ENCODE measurements at places on chromosomes 13 and 19.

- DNase-seq = no peak
These were observed 9.6 kb upstream of the PRKD2 start for GRCh38 chr19:46726551-46726950.

GRCh38 chr19:43148233-43148632 is 38.1 kb downstream of the PSG5 start:
- DNase-seq = no peak

GRCh38 chr19:57559008-57559403 is 657 bp downstream of the ZNF550 start:
- no peak for DNase-seq

DNA sequence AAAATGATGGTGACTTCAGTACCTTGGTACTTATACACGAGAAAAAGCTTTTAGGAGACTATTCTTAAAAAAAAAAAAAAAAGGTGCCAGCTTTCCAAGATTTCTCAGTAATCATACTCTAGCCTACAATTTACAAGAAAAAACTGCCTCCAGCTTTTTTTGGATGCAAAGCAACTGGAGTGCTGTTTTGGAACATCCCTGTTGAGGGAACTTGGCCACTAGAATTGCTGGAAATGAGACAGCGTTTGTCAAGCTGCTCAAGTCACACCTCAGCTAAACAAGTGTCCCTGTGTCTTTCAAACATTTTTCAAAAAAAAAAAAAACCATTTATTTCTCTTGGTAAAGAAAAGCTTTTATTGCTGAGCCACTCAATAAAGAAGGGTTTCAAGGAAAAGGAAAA is 413.1 kb upstream of the ARGLU1 start:
- no peak for DNase-seq

DNA sequence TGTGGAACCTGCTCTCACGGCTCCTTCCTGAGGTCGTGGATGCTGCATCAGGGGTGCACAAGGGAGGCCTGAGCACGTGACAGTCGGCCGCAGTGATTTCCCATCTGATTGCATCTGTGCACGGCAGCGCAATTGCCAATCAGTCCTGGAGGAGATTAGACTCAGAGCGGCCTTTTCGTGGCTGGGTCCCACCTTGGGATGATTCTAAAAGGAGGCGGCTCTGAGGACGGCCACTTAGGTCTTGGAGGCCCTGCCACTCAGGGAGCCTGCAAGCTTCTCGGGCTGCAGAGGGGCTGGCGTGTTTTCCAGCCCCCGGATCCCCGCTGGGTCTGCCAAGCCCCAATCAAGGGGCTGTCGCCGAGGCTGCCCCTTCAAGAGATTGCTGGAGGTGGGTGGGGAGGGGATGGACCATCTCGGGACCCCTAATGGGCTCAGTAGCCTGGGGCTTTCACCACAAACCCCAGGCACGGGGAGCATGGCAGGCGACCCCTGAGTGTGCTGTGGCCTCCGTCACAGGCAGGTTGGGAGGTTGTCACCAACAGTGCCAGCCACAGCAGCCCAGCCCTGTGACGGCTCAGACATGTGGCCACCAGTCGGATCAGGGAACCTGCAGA is 51.6 kb downstream of the SOX1 start:
- no peak for DNase-seq

DNA sequence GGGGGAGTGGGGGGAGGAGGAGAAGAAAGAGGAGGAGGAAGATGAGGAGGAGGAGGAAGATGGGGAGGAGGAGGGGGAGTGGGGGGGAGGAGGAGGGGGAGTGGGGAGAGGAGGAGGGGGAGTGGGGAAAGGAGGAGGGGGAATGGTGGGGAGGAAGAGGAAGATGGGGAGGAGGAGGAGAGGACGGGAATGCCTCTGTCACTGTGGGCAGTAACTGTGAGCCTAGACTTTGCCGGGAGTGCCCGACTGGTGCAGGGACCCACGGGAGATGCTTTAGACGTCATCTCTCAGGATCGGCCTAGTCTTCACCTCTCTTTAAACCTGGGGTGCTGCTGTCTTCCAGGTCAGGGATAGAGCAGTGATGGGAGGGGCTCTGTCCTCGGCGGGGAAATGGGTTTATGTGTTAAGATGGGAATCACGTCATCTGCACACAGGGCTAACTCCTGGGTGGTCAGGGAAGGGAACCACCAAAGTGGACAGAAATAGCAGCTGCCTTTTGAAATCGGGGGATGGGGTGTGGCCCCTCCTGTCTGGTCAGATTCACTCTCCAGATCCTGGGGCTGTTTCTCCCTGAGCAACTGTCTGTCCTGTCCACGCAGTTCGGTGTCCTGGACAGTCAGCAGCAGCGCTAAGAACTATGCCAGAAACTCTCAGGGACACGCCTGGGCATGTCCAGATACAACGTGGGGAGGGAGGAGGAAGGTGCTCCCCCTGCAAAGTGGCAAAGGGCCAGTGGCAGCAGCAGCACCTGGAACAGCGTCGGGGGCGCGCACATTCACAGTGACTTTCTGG is 26.9 kb downstream of the GAS6 start:
- DNase-seq = no peak

DNA sequence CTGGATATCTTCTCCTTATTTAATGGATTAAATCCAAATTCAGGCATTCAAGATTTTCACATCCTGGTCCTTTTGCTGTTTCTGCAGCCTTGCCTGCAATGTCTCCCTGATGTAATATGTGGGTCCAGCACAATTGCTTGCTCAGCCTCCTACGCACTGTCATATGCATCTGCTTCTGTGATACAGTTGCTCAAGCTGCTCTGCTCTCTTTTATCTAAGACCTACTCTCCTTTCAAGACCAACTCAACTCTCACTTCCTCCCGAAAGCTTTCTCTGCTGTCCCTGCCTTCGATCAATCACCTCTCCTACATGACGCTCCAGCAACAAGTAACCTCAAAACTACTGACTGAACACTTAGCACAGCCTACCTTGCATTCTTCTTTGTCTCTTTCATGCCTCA is 138.2 kb downstream of the DCLK1 start:
- no peak for DNase-seq

- DNase-seq = peak; percentile 85
These were observed at the start of gene ZNF93 for GRCh38 chr19:19900729-19901444. Gene ZNF93 (plus strand): TSS chr19:19900946. CDS start chr19:19901089, 143 bp downstream.

GRCh38 chr13:106752584-106753170 is 184.7 kb upstream of the ARGLU1 start:
- DNase-seq = no peak

DNA sequence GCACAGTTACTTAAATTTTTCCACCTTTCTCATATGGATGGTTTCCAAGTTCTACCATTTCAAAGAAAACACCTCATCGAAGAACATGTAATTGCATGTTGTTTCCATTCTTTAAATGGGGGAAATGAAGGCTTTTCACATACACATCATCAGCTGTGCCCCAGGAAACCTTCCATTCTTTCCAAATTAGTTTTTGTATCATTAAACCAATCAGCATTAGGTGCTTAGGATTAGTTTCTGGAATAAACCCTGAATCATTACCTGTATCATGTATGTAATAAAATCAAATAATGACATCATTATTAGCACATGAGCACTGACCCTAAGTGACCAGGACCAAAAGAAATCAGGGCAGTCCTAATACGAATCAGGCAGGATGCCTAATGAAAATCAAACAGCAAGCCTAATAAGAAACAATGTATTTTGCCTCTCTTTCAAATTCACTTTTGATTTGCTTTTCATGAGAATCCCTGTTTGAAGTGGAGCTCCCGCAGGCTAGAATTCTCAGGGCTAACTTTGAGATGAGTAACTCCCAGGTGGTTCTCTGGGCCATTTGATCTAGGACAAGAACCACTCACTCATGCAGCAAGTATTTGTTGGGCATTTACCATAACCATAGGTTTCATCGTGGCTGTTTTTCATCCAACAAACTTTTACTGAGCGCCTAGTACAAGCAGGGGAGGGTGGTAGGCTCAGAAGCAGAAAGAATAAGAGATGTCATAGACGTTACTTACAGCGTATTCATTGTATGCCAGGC is 89.2 kb downstream of the MZT1 start:
- no peak for DNase-seq

GRCh38 chr19:596263-596655 is 6.6 kb downstream of the HCN2 start:
- DNase-seq = no peak

DNA sequence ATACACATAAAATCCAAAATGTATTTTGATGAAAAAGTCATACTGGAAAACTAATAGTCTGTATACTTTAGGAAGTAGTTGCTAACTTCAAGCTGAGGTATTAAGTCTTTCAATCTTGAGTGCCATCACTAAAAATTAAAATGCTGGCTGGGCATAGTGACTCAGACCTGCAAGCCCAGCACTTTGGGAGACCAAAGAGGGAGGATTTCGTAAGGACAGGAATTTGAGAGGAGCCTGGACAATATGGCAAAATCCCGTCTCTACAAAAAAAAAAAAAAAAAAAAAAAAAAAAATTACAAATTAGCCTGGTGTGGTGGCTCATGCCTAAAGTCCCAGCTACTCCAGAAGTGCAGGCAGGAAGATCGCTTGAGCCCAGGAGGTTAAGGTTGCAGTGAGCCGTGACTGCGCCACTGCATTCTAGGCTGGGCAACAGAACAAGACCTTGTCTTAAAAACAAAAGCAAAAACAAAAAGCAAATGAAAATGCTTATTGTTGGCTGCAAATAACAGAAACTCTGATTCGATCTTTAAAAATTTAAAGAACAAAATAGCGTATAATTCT is 1994.2 kb upstream of the PCDH20 start:
- DNase-seq = no peak

DNA sequence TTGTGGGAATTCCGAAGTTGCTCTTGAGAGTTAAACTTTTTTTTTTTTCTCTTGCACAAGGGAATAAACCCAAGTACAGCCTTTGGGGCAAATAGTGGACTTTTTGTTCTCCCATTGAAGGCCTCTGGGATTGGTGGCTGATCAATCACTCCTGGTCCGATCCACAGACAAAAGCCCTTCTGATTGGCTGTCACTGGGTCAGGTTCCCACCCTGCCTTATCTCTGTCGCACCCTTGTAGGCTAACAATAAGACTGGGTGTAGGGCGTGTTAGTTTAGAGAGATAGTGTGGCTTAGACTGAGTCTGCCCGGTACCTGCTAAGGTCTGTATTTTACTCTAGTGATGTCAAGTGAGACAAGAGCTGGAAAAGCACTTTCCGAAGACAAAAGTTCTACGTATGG is 380.8 kb downstream of the NDFIP2 start:
- DNase-seq = no peak

GRCh38 chr13:108779308-108779707 is 149.9 kb downstream of the MYO16 start:
- DNase-seq = no peak

- DNase-seq = no peak
These were observed 72.8 kb upstream of the SPATA13 start for GRCh38 chr13:24087605-24088225.

DNA sequence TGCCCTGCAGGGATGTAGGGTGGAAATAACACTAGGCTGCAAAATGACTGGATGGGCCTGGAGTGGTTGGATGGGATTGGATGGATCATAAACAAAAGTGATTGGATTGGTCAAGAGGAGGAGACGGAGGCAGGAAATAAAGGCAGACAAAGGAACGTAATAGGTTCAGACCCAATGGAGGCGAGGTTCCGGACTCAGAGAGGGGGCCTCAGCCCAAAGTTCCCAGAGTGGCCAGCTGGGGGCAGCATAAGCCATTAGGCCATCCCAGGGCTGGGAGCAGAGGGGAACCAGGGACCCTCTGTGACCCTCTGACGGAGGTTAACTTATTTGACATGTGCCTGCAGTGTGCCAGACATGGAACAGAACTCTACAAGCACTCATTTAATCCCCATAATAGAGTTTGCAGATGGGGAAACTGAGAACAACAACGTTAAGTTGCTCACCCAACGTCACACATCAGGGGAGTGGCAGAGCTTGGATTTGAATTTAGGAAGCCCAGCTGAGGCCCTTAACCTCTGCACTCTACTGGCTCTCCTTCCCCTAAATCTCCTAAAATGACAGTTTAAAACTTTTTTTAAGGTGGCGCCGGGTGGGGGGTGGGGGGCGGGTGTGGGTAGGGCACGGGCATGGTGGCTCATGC is 15.3 kb upstream of the MAP1S start:
- peak; percentile 39 for DNase-seq

GRCh38 chr13:106916329-106916976 is 348.5 kb upstream of the ARGLU1 start:
- no peak for DNase-seq

DNA sequence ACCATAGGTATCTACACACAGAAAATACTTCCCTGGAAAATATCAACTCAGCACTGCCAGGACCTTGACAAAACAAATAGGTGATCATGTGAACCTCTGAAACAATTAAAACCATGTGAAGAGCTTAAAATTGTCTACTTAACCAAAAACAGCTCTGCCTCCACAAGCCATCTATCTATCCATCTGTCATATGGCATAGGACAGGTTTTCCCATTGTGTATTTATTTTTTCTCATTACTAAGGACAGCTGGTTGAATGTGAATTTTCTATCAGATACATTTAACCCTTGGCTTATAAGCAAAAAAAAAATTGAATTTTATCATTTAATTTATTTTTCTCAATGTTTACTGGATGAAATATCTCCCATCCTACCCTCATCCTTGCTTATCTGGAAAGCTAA is 279.5 kb downstream of the PCDH9 start:
- no peak for DNase-seq

GRCh38 chr19:30682999-30683536 is 310.9 kb downstream of the ZNF536 start:
- DNase-seq = peak; percentile 17

GRCh38 chr13:110799246-110800236 is 86.0 kb downstream of the ING1 start:
- no peak for DNase-seq

DNA sequence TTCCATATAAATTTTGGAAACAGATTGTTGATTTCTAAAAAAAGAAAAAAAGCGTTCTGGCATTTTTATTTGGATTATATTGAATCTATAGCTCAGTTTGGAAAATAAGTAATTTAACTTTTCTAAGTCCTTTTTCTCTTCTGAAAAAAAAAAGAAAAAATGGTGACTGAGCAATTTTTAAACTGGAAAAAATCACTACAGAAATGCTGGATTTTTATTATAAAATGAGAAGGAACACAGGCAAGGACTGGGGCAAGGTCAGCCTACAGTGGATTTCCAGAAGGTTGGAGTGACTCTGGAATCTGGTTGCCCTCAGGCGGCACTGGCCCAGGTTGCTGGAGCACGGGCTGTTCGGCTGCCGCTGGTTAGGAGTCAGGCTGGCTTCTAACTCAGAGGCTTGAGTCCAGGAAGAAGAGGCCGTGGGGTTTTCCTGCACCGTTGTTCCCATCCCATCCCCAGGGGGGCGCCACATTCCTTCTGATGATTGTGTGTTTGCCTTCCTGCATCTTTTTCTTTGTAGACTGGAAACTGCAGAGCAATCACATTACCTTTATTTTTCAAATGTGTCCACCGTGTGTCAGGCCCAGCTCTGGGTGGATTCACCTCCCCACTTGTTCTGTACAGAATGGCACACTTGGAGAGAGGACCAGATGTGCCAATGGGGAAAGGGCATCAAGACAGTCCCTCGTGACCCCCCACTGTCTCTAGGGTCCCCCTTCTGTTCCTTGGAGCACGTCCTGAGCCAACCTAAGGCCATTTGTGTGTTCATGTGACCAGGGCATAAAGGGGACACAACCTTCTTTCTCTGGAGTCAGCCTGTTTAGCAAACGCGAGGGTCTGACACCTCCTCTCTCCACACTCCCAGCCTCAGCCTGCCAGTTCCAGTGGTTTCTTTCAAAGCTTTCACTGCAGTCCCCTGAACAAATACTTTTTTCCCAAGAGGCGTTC is 44.5 kb upstream of the GTF3A start:
- DNase-seq = peak; percentile 10

GRCh38 chr19:18871543-18871942 is 24.4 kb downstream of the CERS1 start:
- DNase-seq = no peak

GRCh38 chr19:31351855-31352195 is 2.6 kb upstream of the TSHZ3 start:
- no peak for DNase-seq

- no peak for DNase-seq
These were observed 304.7 kb upstream of the KLF12 start for GRCh38 chr13:74438901-74439300.

GRCh38 chr19:31226151-31226935 is 122.9 kb downstream of the TSHZ3 start:
- DNase-seq = no peak
